ENCODE measurements at places on chromosomes 3 and 15.

- DNase-seq, result no peak
These were observed 97.4 kb downstream of the ST6GAL1 start for GRCh38 chr3:187027531-187028278.

- DNase-seq, result no peak
These were observed 28.2 kb downstream of the FAH start for GRCh38 chr15:80180986-80181385.

- no peak for DNase-seq
These were observed 83.0 kb upstream of the LMOD3 start for GRCh38 chr3:69205385-69205784.

DNA sequence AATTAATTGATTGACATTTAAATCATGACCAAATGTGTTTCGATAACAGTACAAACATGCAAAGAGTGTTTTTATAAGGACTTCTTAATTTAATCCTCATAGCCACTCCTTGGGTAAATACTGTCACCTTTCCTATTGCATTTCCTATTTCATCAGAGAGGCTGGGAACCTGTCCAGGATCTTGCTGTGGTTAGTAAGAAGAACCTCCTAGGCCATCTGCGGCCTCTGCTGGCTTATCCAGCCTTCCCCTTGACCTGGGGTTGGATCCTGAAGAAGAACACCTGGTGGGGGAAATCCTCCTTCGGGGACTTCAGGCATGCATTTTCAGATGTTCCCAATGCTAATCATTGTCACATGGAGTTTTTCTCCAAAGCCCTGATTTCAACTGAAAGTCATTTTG lies 25.5 kb downstream of the GLDN start:
- no peak for DNase-seq

GRCh38 chr15:50065279-50065678 lies 53.8 kb downstream of the ATP8B4 start:
- no peak for DNase-seq
